ENCODE measurements at places on chromosomes 5 and 9.

- no peak for DNase-seq
Observed at GRCh38 chr9:79986437-79986836, 414.7 kb downstream of the TLE4 start.

GRCh38 chr9:15304632-15305031, 2.4 kb downstream of the TTC39B start:
- no peak for DNase-seq

DNA sequence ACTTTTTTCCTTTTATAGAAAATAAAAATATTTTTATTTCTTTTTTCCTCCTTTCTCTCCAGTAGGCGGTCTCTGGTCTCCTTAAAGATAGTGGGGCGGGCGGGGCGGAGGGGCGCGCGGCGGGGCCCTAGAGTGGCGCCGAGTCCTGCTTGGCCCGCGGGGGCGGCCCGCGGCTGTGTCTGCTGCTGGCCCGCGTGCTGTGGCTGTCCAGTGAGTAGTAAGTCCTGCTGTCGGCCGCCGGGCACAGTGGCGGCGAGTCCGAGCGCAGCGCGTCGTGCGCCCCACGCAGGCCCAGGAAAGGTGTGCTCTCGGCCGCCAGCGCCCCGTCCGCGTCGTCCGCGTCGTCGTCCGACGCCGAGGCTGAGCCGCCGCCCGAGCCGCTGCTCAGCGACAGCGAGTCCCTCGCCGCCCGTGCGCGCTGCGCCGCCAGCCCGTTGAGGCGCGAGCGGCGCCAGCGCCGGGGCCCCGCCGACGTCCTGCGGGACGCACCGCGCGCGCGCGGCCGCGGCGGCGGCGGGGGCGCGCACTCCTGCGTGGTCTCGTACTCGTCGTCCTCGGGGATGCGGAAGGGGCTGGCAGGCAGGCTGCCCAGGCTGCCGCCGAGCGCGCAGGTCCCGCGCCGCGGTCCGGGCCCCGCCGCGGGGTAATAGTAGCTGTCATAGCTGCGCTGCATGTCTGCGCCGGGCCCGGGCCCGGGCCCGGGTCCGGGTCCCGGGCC, 52.3 kb downstream of the PSD2 start:
- peak; percentile 39 for DNase-seq

DNA sequence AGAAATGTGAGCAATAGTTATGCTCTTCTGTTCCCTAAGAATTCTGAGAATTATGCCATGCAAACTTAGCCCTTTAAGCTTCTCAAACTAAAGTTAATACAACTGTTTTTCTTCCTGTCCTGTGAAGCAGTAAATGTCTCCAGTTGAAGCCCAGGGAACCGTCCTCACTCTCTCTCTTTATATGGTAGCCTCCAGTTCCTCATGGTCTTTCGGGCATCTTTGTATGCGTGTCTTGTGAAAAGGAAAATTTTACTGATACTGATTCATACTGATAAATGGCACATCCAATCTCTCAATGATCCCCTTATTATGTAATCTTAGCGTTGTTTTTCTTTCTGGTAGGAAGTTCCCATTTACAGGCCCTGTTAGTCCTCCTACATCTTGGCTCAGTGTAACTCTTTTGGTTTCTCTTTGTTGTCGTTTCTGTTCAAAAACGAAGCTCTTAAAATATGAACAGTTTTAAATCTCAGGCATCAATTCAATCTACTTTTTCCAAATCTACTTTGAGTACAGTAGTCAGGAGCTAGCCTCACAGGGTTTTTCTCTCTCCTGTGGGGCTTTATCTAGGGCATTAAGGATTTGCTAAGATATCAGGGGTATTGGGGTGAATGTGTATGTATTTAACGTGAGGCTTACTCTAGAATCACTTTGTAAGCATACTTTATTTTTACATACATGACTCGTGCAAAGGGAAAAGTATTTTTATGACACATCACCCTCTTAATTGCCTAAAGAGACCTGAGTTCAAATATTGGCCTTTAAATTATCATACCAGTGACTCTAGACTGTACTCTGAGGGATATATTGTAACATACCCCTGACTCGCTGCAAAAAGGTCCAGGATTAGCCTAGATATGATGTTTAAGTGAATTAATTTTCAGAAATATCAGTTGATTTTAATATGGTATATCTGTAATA, 258.0 kb downstream of the NR3C1 start:
- no peak for DNase-seq

GRCh38 chr5:174775081-174775480, 50.7 kb downstream of the MSX2 start:
- DNase-seq, result no peak

DNA sequence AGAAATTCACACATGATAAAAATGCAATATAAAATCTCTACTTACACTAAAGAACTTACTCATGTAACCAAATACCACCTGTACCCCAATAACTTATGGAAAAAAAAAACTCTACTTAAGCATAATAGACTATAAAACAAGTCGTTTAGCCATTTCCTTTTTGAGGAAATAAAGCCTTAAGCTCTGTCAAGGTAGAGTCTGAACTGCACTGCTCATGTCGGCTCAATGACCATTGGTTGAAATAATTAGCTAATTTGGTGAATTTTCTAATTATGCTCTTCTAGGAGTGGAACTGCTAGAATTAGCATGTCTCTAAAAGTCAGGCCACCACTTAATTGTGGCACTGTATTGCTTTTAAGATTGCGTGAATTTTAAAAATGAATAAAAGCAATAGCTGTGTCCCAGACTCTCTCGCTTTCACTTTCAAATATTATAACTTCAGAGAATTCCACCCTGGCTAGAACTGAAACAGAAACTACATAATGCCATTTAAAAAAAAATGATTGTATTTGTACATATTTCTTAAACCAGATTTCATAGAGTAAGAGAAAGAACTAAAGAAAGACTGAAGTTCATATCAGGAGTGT, 113.0 kb upstream of the PCA3 start:
- DNase-seq, result no peak

GRCh38 chr5:133531594-133531993, 80.7 kb downstream of the FSTL4 start:
- DNase-seq, result no peak

DNA sequence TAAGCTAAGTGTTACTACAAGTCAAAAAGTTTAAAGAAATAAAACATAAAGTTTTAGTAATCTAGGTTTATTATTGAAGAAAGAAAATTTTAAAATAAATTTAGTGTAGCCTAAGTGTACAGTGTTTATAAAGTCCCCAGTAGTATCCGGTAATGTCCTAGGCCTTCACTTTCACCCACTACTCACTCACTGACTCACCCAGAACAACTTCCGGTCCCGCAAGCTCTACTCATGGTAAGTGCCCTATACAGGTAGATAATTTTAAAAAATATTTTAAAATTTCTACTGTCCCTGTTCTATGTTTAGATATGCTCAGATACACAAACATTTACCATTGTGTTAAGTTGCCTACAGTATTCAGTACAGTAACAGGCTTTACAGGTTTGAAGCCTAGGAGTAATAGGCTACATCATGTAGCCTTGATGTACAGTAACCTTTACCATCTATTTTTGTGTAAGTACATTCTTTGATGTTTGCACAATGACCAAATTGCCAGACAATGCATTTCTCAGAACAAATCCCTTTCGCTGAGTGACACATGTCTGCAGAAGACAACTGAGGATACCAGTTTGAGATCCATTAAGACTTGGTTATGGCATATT, 253.6 kb downstream of the TRIM32 start:
- DNase-seq, result no peak

- DNase-seq, result no peak
Observed at GRCh38 chr5:126847456-126847820, 70.5 kb downstream of the LMNB1 start.

DNA sequence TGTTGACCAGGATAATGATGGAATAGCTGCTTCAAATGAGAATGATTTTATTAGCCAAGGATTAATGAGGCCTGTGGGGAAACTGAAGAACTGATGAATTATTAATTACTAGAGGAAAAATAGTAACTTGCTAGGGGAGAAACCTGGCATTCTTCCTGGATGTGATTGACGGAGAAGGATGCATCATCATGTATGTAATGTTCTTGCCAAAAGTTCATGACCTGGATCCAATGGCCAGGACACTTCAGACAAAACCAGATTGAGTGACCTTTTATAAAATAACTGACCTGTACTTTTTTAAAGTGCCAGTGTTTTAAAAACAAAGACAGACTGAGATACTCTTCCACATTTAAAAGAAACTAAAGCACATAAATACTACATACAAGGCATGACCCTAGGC, 23.7 kb downstream of the KIAA1191 start:
- DNase-seq, result no peak

DNA sequence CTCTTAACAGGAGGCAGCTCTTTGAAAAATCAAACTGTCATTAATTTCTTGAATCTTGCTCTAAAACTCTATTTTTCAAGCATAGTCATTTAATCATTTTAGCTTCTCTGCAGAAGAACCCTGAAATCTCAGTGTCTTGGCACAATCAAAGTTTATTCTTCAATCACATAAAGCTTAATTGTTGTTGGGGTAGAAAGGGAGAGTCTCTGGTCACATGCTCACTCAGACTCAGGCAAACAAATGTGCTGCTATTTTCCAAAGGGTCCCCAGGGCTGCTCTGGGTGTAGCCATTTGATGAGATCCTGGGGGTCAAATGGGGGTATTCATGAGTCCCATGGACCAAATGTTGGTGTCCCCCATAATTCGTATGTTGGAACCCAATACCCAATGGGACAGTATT, 114.8 kb downstream of the MSX2 start:
- DNase-seq, result no peak

DNA sequence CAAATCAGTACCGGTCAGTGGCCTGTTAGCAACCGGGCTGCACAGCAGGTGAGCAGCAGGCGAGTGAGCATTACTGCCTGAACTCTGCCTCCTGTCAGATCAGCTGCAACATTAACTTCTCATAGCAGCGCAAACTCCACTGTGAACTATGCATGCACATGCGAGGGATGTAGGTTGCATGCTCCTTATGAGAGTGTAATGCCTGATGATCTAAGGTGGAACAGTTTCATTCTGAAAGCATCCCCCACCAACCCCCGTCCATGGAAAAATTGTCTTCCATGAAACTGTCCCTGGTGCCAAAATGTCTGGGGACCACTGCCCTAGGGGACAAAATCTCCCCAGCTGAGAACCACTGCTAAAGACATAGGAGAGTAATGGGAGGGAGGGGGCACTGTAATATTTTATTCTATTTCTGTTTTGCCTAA, 51.1 kb downstream of the P4HA2 start:
- DNase-seq, result no peak

GRCh38 chr9:696332-697323, 144.9 kb upstream of the DMRT1 start:
- no peak for DNase-seq

GRCh38 chr9:87516222-87516925, 18.7 kb downstream of the DAPK1 start:
- DNase-seq, result no peak

DNA sequence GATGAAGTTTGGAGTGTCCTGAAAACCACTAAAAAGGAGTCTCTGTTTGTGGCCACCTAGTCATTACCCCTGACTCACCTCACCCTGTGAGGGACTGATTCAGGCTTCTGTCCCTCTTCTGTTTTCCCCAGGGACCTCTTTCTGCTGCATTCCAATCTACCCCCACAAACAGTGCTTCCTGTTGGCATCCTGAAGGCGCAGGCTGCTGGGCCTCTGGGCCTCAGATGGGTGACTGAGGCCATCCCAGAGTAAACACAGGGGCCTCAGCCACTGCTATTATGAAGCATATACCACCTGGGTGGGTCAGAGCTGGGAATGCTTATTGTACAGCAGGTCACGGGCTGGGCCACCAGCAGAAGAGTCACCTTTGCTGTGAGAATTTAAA, 20.0 kb downstream of the MORN5 start:
- DNase-seq, result no peak

- no peak for DNase-seq
Observed at GRCh38 chr5:169751490-169751889, 114.4 kb downstream of the DOCK2 start.

- DNase-seq, result no peak
Observed at GRCh38 chr9:98215821-98216220, 23.4 kb upstream of the CORO2A start.

DNA sequence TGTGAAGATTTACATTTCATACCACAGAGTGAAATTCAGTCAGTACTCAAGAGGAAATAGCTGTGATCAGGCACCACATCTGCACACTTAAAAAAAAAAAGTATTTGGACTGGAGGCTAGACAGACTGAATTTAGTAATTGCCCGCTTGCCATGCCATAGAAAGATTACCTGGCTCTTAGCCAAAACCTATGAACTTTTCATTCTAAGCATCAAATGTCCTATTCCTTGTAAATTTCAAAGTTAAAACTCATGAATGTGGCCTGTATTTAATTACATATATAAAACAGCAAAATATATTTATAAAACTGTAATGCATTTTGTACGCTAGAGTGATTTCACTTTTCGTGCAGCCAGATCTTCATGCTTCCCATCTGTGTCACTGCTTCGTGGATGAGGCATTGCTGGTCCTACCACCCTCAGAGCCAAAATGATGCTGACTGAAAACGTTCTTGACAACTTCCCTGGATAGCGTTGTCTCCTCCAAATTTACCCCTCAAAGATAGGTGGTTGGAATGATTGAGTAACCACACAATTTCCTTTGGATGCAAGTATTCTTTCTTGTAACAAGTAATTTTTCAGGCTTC, 447.9 kb upstream of the SGCD start:
- DNase-seq, result no peak

- no peak for DNase-seq
Observed at GRCh38 chr5:137887831-137888230, 1.4 kb upstream of the PKD2L2 start.

DNA sequence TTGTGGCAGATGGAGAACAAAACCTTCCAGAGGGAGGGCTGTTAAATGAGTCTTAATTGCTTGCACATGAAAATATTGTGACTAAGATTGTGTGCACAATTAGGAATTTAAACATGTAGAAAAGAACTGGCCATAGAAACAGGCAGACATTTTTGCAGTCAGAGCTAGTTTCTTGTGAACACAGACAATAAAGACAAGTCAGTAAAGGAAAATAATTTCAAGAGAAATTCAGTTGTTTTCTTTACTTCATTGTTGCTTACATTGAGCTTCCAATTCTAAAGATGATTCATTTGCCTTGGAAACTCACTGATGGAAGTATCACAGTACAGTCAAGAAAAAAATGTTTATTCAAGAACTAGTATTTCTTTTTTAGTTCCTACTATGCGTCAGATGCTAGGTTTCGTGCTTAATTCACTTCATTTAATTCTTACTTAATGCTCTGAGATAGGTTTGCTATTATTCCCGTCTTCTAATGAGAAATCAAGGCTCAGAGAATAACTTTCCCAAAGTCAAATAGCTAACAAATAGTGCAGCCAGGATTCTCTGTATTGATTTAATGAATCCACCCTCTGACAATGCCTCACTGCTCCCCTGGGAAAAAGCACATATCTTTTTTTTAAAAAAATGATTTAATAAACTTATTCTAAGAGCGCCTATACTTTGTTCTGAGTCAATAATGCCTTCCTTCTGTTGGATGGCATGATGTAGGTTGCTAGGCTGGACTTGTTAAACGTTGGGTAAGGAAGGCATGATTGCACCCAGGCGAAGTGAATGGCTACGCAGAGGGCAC, 581.4 kb downstream of the RAB3C start:
- DNase-seq, result no peak

GRCh38 chr9:37700900-37701299, 50.1 kb downstream of the FRMPD1 start:
- DNase-seq, result no peak
